CD4-positive, alpha-beta T cell treated with Interleukin-10 for 1 hour (primary cell): ENCODE measurements at places on chromosomes 16 and 17.
A peak's percentile ranks its signal among the peaks of the same experiment; 100 is the strongest.

GRCh38 chr17:41663451-41664171 lies 25.1 kb upstream of the EIF1 start:
- DNase-seq: no peak

DNA sequence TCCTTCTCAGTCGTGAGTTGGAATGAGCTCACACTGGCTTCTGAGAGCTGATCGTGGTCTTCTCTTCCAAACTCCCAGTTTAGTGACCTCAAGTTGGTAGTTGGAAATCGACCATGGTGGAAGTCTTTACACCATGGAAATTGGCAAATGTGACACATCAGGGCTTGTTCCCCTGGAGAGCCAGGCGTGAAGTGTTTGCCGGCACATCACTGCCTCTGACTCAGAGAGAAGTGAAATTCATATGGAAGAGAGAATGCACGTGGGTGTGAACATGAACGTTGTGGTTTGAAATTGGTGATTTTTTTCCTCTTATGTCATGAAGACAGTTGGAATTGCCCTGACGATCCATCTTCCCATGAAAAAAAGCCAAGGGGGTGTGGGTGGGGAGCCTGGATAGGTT lies 47.4 kb downstream of the AXIN2 start:
- no peak for DNase-seq

DNA sequence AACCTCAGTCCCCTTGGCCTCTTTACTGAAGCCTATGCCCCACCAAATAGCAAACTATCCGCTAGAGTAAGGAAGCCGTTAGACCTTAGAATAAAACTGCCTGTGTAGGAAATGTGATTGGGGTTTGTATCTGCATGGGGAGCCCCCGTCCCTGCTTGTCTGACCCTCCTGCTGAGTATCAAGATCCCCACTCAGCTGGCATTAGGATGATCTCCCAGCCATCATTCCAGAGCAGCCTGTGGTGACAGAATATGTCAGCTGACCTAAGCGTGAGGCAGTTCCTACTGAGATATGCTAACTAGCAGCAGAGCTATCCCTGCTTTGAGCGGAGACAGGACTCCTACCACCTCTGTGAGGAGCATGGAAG lies 645 bp upstream of the GFOD2 start:
- DNase-seq: no peak

- no peak for DNase-seq
Measured at GRCh38 chr16:84673203-84673535, 24.9 kb downstream of the KLHL36 start.

DNA sequence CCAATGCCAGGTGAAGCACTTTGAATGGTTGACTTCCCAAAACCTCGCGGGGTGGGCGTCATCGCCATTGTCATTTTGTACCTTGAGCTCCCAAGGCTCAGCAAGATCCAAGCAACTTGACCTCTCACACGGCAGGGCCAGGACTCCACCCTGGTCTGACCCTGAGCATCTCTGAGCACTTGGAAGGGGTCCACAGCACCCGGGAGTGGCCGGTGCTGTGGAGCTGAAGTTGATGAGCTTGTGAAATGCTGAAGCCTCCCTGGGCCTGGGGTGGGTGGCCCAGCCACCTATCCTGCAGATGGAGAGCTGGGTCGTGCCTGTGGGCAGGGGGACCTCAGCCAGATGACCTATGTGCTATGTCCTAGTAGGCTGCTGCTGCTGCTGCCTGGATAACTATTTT lies 283.3 kb upstream of the FOXF1 start:
- DNase-seq: no peak

DNA sequence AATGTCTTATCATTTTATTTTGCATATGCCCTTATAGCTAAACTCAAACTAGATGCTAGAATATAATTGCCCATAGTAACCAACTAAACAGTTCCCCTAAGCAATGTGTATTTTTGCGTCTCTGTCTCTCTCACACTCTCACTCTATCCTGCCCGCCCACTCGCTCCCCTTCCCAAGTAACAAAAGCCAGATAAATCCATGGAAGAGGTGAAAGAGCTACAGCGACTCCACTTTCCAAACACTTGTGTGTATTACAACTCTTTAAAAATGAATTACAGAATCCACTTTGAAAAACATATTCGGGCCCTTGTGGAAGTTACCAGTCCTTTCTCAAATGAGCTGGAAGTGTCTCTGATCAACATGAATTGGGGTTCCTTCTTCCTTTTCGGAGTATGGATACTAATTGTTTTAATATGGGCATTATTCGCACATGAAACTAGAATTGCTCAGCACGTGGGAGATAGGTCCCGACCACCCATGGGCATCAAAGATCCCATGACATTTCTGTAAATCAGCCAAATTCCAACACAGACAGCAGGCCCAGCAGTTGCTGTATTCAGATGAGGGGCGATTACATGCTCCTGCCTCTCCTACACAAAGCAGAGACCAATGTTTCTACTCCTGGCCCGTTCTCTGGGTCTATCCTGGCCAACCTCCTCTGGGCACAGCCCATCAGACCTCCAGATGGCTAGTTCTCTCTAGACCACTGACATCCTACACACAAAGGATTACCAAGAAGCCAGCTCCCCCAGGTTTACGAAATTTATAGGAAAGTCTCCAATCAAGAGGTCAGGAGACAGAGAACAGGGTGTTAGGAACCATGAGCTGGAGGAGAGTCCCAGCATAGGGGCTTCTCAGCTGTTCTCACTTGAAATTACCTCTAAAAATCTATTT lies 121.5 kb downstream of the ZFHX3 start:
- no peak for DNase-seq

GRCh38 chr17:44219616-44220212 lies at the start of gene UBTF:
Gene UBTF (minus strand): TSS chr17:44219675. CDS start chr17:44218229, 1,446 bp downstream.
- DNase-seq: peak; percentile 83

DNA sequence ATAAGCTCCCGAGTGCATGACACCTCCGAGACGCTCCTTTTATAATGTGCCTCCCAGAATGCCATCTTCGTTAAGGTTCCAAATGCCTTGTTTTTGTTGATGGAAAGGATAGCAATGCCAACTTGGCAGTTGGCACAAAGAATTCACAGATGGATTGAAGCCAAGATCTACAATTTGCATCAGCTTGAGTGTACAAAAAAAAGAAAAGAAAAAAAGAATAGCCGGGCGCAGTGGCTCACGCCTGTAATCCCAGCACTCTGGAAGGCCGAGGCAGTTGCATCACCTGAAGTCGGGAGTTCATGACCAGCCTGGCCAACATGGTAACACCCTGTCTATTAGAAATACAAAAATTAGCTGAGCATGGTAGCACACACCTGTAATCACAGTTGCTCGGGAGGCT lies 7.6 kb downstream of the TBC1D16 start:
- no peak for DNase-seq

DNA sequence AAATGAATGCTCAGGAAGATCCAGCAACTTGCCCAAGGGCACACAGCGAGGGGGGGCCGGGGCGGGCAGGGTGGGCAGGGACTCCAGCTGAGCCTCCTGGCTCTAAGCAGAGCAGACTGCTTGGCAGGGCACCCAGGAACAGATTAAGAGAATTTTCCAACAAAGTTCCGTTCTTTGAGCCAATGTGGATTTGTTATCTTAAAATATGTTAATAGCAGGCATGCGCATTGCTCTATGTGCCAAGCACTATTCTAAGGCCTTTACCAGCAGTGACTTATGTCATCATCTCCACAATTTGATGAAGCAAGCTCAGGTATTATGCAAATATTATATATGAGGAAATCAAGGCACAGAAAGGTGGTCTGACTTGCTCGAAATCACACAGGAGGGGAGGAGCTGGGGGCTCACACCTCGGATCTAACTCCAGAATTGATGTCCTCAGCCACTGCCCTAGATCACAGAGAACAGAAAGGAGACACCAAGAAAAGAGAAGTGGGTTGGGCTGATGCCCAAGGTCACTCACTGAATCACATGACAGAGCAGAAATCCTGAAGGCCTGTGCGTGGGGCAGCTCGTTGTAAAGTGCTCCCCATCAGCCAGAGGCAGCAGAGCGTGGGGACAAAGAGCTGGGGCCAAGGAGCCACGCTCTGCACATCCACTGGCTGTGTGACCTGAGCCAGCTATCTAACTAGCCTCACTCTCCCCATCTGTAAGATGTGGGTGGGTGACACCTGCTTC lies 23.2 kb upstream of the MEAK7 start:
- DNase-seq: no peak

- no peak for DNase-seq
Measured at GRCh38 chr17:66275651-66276050, 26.8 kb upstream of the PRKCA start.
